ENCODE measurements at places on chromosomes 12 and 14.

DNA sequence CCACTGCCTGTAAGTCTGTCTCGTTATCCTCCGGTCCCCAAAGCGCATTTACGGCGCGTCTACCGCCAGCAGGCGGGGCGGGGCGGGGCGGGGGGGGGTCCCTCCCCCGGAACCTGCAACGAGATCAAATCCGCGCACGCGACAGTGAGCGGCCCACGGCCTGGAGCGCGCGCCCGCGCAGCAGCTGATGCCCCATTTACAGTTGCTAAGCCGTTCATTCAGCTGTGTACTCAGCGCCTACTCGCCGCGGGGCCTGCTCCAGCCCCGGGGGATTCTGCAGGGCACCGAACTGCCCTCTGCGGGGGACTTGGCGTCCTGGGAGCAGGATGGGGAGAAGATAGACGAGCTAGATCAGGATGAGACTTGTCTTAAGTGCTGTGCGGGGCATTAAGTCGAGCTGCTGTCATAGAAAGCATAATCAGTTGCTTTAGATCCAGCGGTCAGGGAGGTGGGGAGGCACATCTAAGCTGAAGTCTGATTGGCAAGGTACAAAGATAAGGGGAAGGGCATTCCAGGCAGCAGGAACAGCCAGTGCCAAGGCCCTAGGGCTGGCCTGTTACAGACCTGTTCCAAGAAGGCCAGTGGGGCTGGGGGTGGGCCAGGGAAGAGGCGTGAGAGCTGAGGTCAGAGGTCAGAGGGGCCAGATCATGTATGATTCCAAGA, 1.4 kb upstream of the CCDC85C start:
- DNase-seq: peak; percentile 72

DNA sequence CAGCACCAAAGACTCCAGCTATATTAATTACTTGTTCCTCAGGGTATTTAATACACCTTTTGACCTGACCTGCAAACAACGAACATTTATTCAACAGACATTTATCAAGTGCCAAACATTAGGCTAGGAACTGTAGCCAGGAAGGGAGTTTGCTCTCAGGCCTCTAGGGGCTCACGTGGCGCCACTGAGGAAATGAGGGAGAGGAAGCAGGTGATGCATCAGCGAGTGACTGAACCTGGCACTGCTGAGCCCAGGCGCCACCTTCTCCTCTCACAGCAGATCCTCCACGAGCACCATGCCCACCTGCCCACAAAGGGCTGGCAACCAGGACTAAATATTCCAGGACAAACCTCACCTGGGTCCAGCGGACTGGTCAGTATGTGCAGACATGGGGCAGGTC, 50.2 kb downstream of the SETD3 start:
- peak; percentile 8 for DNase-seq

DNA sequence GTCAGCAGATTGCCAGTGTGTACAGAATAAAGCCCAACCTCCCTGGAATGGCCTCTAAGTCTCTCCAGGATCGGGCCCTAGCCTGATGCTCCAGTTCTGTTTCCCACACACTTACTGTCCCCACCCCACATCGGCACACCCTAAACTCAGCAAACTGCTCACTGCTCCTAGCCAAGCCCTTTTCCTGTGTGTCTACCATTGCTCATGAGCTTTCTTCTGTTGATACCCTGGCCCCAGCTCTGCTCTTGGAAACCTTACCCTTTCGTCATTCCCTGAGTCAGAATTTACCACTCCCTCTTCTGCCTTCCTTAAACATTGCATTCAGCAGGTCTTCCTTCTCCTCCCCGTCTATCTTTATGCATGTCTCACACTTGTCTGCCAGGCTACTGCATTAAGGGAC, 158.9 kb downstream of the TMX1 start:
- DNase-seq: no peak

DNA sequence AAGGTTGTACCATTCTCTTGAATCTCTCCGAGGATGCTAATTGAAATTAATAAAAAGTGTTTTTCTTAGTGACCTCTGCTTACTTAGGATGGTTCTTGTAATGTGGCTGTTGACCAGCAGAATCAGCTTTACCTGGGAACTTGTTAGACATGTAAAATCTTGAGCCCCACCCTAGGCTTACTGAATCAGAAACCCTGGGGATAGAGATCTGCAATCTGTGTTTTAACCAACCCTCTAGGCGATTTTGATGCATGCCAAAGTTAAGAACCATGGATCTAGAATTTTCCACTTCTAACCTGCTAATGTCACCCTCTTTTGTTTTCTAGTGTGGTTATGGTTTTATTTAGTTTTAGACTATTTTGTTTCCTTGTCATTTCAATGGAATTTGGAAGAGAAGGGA, 6.5 kb downstream of the NUBPL start:
- DNase-seq: no peak

DNA sequence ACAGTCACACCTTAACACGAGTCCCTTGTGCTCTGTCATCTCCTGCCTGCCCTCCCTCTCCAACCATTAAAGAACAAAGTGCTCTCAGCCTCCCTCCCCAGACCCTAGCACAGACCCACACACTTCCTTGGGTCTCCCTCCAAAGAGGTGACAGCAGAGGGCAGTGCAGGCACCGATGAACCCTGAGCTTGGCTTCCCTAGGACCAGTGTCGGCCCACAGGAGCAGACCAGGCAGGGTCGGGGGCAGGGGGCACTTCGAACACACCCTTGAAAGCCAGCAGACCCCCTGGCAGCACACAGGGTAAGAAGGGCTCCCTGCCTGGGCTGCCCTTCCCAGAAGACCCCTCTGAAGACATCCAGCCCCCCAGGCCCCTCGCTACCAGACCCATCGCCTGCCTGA, 7.0 kb downstream of the CDK2AP1 start:
- DNase-seq: no peak

DNA sequence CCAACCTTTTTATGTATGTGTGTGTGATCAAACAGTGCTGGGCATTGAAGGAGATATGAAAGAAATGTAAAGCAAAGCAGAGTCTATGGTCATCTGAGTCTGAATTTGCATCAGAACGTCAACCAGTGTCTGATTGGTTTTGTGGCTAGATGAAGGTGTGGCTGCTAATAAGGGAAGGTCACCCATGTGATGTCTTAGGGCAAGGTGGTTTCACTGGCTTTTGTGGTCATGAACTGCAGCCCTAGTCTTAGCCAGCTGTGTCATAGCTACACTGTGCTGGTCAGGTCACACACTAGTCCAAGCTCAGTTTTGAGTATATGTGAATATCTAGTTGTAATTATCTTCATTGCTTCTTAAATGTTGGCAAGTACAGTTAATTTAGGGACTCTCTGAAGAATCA, 105.8 kb downstream of the TGFB3 start:
- DNase-seq: no peak

DNA sequence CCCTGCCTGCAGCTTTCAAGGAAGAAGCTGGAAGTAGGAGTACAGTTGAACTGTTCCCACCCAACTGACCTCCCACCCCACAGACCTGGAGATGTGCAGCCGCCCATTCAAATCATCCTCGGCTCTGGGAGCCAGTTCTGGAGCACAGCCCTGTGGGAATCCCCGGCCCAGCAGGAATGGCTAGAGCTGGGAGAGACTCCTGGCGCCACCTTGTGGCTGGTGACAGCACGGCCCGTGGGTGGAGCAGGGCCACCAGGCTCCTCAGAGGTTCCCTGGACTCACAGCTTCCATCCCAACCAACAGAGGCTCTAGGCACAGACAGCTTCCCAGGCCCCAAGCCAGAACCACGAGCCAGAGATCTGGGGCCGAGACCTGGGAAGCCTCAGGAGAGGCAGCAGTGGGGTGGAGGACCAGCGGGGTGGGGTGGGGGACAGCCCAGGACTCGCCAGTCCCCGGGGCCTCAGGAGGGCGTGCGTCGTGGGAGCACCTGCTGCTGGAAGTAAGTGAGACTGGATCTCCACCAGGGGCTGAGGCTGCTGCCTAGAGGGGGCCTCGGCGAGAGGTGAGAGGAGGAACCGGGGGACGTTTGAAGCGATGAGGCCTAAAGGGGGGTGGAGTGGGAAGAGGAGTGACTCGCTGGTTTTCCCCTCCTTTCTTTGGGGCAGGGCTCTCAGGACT, 43.4 kb downstream of the RNF34 start:
- peak; percentile 33 for DNase-seq

GRCh38 chr14:74941676-74942097, 13.7 kb downstream of the PGF start:
- peak; percentile 21 for DNase-seq

- no peak for DNase-seq
Measured at GRCh38 chr12:27261866-27262265, 17.8 kb downstream of the STK38L start.

GRCh38 chr12:108839890-108840230, 17.5 kb downstream of the SSH1 start:
- no peak for DNase-seq

GRCh38 chr12:113439606-113440030, 17.4 kb downstream of the SDSL start:
- DNase-seq: no peak

DNA sequence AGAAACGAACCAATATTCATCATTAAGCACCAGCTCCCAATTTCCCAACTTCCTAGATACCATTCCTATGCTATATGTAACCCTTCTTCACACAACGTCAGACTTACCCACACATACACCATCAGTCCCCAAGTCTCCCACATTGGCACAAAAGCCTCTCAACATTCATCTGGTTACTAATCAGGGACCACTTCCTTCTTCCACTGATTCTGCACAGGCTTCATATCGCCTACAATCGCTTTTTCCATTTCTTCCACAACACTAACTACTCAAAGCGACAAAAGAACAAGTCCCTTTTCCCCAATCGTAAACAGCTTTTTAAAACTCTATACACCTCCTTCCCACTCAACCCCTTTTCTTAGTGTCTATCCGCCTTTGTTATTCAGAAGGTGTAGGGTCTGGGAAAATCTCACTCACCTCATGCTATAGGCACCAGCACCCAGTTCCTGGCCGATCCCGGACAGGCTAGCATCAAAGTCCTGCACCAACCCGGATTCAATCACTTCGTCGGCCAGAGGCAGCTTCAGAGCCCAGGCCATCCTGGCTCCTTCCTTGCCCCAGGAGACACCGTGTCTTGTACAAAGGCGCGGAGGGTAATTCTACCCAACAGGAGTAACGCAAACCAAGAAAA, 936 bp downstream of the TFCP2 start:
- DNase-seq: no peak

DNA sequence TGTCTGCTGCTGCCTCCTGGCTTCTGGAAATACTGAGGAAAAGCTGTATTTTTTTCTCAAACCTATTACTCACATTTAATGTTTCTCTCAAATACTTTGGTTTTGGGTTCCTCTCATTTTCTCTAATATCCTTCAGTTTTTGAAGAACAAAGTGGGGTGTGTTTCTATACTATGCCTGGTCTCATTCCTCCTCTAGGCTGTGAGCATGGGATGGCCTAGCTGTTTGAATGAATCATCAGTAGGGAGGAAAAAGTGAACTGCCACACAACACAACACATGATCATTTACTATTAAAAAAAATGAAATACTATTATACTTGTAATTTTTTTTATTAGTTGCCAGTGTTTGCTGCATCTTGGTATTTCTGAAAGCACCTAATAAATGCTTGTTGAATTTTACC, 11.3 kb upstream of the SMCO3 start:
- DNase-seq: no peak

- no peak for DNase-seq
Measured at GRCh38 chr12:80321653-80322052, 122.4 kb upstream of the PTPRQ start.

- no peak for DNase-seq
Measured at GRCh38 chr14:90281756-90282155, 25.4 kb downstream of the PSMC1 start.

- DNase-seq: peak; percentile 51
Measured at GRCh38 chr14:89417465-89418225, 612 bp upstream of the FOXN3 start.

DNA sequence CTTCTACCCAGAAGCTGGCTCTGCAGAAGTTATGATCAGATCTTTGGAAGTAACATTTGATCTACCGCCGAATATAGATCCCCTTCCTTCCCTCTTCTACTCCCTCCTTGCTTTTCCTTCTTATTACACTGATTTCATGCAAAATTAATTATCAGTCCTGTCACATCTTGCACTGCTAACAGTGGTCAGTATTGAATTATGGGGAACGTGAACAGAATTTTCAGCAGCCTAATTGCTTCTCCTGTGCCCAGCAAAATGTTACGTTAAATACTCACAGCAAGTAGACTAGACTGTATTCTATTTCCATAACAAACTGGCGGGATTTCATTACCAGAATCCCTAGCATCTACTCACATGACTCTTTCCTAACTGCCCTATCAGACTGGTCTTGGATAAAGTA, 596.9 kb downstream of the DIO2 start:
- no peak for DNase-seq

DNA sequence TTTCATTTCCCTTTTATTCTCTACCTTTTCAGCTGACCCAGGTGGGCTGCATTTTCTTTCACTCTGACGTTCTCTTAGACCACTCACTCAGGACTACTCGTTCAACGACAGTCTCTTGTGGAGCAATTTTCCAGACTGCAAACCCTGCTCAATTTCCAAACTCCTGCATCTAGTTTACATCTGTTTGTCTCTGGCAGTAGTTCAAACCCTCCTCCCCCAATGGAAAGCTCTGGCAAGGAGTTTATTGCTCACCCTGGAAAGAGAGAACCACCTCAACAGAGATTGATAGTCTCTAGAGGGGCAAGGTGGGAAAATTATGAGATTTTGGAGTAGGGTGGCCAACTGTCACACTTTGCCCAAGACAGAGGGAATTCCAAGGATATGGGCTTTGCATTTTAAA, 130.2 kb downstream of the TSHR start:
- DNase-seq: no peak

GRCh38 chr12:49403971-49404450, 36.7 kb downstream of the SPATS2 start:
- DNase-seq: no peak

DNA sequence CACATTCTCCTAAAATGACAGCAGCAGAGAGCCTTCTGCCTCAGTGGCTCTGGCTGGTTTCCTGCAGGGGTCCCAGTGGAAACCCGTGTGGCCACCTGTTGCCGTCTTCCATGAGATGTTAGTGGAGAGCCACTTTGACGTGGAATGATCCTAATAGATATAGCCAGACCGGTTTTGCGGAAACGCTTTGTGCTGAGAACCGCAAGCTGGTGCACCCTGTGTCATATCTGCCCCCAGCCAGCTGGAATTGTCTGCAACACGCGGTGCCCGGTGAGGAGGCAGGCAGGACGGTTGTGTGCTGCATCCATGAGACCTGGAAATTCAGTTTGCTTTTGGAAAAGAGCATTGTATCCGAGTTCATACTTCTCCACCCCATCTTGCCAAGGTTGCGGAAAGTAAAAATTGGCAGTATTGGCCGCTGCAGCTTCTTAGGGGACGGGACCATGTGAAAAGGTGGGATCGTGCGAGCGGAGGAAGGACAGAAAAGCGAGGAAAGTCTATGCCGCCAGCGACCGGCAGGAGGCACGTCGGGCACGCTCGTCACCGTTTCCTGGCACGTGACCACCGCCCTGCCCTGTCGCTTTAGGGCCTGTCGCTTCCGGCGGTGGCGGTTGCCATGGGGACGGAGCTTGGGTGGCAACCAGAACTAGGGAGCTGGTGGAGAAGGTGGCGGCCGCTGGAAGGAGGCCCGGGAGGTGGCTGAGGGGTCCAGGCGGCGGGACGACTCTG, at the start of gene CFAP251:
Gene CFAP251, plus strand, starts transcription at position 643 of the 729 bp plus-strand sequence. CDS start 2,714 bp downstream, outside the sequence.
- peak; percentile 93 for DNase-seq
